Mammary epithelial cell (primary cell): ENCODE measurements at places on chromosomes 5 and 9.
A peak's percentile ranks its signal among the peaks of the same experiment; 100 is the strongest.

GRCh38 chr5:159262859-159263568 is at the start of gene UBLCP1:
UBLCP1 (plus strand) TSS chr5:159263290; CDS start chr5:159268916, 5,626 bp downstream.
- peak; percentile 86 for DNase-seq

DNA sequence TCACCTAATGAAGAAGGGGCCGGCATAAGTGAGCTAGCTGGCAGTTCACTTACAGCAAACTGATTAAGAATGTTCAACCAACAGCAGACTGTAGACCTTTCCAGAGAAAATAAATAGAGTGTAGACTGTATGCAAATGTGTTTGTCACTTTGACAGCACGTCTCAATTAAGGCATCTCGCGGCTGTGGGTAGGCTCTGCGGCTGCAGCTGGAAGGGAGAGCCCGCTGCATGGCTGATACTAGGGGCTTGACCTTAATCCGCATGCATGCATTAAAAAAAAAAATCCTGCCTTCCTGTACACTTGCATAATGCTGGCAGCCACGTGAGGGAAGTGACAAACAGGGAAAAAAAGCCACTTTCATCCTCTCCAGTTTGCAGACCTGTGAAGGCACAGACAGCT is 82.3 kb downstream of the CRB2 start:
- DNase-seq = no peak

GRCh38 chr5:168328814-168329213 is 37.4 kb downstream of the WWC1 start:
- no peak for DNase-seq

DNA sequence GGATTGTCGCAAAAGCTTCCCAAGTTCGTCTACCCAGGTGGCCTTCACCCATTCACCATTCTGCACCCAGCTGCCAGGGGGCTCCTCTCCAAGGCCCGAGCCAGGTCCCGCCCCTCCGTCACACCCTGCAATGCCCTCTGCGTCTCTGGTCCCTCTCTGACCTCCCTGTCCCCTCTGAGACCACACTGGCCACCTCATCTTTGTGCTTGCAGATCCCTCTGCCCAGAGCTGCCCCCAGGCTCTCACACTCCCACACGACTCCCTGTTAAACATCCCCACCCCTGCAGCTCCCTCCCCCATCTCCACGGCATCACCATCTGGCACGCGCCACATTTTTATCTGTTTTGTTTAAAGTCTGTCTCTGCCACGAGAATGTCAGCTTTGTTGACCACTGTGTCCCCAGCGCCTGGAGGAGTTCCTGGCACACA is 243.6 kb downstream of the PBX3 start:
- no peak for DNase-seq

DNA sequence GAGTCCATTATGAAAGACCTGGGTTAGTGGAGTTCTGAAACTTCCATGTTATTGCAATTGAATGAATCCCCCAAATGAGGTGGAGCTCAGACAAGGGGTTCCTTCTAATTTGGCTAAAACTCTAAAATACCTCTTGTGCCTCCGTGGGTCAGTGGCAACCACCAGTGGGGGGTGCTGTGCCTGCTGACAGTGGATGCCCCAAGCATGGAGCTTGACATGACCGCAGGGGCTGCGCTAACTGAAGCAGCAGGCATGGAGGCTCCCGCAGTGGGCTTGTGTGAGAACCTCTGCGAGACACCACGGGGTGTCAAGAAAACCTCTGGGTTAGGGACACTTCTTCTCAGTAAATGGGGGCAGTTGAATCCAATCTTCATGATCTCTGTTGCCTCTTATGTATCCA is 200.5 kb downstream of the DRD1 start:
- no peak for DNase-seq

GRCh38 chr9:20437476-20437875 is 184.8 kb downstream of the MLLT3 start:
- DNase-seq = no peak

DNA sequence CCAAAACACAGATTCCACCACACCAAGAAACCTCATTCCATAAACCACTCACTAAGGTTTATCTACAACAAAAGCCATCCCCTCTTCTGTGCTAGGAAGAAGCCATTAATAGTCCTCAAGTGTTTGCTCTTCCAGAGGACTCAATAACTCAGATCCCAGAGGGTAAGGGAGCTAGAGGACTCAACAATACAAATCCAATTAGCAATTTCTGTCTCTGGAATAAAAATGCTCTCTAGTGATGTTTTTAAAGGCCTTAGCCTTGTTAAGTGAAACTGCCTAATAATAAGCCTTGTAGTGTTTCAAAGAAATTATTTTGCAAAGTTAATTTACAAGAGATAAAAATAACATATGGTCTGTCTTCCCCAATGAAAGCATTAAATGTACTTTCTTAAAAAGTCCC is 942.4 kb downstream of the CDH12 start:
- no peak for DNase-seq

- no peak for DNase-seq
Measured at GRCh38 chr5:170176916-170177315, 55.9 kb upstream of the C5orf58 start.

DNA sequence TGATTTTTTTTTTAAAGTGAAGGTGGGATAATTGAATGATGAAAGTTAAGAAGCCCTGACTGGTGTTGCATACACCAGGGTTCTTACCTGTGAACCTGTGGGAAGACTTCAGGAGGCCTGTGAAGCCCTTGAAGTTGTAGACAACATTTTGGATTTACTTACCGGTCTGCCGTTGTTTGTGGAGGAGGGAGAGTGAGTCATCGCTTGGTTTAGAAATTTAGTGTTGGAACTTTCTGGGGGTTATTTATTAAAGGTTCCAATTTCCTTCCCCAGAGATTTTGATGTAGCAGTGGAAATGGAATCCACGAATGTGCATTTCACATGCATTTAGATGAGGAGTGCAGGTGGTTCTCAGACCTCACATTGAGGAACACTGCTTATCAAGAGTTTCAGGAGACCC is 49.6 kb downstream of the ARHGAP26 start:
- peak; percentile 32 for DNase-seq

DNA sequence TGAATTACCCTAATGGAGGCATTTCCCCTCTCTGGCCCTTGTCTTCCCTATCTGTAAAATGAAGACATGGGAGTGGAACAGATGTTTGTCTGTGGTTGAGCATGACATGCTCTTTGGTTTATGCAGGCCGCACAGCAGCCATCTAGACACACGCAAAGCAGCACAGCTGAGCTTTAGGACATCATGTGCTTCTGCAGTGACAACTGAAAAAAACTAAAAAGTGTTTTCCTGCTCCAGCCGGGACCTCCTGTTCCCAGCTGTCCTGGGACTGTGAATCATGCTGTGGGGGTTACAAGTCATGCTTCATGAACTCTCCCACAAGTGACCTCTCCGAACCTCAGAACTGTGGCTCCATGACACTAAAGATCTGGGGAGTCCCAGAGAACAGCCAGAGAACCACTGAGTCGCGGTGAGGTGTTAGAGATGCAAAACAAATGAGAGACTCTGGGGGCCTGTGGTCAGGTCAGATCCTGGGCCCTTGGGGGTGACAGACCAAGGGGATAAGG is 1.7 kb downstream of the SMIM3 start:
- peak; percentile 56 for DNase-seq

- no peak for DNase-seq
Measured at GRCh38 chr5:65084795-65085515, 316.2 kb downstream of the CWC27 start.

- DNase-seq = no peak
Measured at GRCh38 chr5:118325931-118326330, 662.4 kb downstream of the DTWD2 start.

DNA sequence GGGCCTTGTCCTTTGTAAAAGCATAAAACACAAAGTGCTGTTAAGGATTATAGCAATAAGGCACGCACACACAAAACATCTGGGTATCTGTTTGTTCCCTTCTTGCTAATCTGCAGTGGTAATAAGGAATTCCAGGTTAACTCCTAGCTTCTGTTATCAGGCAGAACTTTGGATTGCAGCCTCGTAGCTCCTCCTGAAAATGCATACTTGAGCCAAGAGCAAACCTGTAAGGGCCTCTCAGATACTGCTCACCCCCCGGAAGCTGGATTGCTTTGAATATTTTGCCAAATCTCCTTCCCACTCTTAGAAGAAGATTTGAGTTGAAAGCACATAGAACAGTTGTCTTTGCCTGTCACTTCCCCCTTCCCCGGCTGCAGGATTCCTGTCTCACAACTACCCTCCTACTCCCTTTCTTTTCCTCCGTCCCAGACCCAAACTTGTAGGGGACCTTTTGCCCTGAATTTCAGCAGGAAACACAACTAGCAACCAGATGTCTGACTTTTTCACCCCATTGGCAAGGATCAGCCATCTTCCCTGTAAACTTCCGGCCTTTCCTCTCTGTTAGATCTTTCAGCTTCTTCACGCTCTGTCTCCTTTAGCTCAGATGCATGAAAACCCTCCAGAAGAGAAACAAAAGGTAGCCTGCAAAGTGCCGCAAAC is 28.2 kb upstream of the SMAD5 start:
- no peak for DNase-seq

DNA sequence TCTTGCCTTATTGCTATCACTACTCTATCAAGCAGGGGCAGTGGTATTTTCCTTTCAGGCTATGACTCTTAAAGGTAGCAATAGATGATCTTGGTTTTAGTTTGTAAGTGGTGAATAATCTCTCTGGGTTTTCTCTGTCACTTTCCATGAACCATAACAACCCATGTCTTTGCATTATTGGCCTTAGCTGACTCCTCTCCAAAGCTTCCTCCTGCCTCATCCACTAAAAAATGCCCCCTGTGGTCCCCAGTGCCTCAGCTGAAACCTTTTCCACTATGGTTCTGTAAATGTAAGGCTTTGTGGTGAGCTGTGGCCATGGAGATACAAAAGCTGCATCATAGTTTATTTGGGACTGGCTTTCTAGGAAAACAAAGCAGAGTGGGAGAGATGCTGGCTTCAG is 128.8 kb downstream of the GPBP1 start:
- DNase-seq = no peak

GRCh38 chr5:172008689-172009141 is 2.3 kb upstream of the FBXW11 start:
- peak; percentile 67 for DNase-seq
